ENCODE measurements at places on chromosomes 4 and X. TPM values are rescaled to one million over a fixed set of nuclear protein-coding genes. Genes with fewer than 3 reads are reported as not detected.
A peak's percentile ranks its signal among the peaks of the same experiment; 100 is the strongest.

- no peak for DNase-seq
Measured at GRCh38 chr4:56743550-56743949, 62.5 kb upstream of the HOPX start.

PGRMC1 gene
- total RNA-seq = 174 TPM

DNA sequence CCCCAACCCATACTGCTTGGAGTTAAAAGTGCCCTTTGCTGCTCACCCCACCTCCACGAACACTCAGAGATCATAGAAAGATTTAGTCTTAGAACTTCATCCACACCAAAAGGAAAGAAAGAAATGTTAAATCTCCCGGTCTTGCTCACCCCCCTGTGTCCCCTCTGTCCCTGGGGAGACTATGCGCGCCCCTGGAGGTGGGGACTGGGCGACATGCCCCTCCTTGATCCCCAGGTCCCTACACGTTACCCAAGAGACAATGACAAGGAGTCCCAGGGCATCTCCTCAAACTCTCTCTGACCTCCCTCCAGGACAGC lies 620 bp downstream of the ITM2A start:
- DNase-seq = no peak

CTAG1B gene
- total RNA-seq = not detected

DNA sequence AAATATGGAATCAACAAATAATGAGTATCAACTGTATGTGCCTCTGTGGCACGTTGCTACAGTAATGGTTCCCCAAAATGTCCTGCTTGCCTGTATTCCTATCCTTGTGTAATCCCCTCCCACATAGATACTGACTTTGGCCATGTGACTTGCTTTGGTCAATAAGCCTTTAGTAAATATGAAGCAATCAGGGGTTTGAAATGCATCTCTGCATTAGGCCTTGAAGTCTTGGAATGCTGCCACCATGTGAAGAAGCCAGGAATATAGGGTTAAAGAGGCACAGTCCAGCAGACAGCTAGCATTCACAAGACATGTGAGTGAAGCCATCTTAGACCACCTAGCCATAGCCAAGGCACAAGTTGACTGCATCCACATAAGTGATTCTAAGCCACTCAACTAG lies 190.9 kb downstream of the GABRB1 start:
- peak; percentile 44 for DNase-seq

CPZ gene
- total RNA-seq = 2.8 TPM

DNA sequence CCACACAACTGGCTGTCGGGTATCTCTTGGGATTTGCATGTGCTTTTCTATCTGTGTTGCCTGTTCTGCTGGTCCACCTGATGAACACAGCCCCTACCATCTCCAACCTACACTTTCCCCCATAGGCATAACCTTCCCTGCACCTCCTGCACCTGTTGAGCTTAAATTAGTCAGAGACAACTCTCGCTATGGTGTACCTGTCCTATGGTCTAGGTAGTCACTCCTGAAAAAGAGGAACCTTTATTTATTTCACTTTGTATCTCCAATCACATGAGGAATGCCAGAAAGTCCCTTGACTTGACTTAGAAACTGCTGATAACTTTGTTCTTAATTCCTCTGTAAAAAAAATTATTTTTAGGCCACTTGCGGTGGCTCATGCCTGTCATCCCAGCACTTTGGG lies 338.1 kb downstream of the DHRSX start:
- no peak for DNase-seq

HTR2C gene
- not detected for total RNA-seq

DNA sequence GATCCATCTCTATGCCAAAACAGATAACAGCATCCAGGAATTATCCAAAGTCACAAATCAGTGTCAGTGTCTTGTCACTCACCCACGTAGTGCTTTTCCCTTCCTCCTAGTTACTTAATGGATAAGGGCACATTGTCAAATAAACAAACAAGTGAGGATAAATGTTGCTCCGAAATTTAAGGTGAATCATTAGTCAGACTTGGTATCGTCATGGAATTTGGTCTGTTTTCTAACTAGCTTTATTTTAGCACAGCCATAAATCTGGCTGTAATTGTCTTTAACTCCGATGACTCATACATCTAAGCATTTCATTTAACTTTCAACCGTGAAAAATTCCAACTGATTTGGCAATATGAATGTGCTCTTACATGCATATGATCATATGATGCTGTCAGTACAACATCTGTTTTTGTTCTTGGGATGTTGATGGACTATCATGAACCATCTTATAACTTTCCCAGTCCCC lies 83.3 kb downstream of the SNCA start:
- peak; percentile 95 for DNase-seq

SULT1B1 gene
- total RNA-seq = 0.17 TPM

LINC00632 gene
- 5.8 TPM for total RNA-seq

DNA sequence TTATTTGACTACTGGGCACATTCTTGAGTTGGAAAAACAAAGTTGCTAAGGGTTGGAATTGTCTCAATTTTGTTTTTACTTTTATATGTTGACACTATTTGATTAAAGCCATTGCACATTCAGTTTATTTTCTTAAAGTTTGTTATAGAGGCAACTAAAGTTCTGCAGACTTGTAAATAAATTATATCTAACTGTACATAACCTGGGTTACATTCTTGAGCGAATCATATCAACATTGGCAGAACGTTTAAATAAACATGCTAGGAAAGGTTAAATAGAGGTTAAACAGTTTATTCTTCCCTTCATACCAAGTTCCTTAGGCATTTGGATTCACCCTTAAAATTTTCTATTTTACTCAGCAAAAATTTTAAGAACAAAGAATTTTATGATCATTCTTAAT lies 74.5 kb downstream of the UCHL1 start:
- no peak for DNase-seq

GRCh38 chrX:152908486-152908885 lies 10.6 kb downstream of the ZNF185 start:
- DNase-seq = no peak

GPRASP2 gene
- total RNA-seq = 12.6 TPM

DNA sequence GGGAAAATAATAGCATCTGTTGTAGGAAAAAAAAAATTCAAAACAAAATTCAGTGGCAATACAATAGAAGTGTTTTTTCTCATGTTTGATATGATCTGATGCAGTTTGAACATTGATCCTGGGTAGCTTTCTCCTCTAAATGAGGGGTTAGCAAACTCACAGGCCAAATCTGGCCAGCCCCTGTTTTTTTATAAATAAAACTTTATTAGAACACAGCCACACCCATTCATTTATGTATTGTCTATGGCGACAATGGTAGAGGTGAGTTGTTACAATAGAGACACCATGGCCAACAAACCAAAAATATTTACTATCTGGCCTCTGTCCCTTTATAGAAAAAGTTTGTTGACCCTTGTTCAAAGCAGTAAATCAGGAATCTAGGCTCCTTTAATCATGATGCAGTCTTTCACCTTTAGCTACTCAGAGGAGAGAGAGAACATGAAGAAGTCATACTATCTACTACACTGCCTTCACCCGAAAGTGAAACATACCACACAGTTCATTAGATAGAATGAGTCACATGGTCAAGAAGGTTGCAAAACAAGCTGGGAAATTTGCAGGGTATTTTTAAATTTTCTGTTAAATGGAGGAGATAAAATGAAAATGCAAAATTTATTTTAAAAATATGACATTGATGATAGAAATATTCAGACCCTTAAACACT lies 186.6 kb upstream of the MAOA start:
- DNase-seq = no peak

XPNPEP2 gene
- not detected for total RNA-seq

- DNase-seq = no peak
Measured at GRCh38 chrX:73615022-73615421, 52.0 kb downstream of the CHIC1 start.

NIPAL1 gene
- 0.71 TPM for total RNA-seq

Measured in LHCN-M2 (cell line).